ENCODE measurements at places on chromosomes 11 and 22.

GRCh38 chr11:126293726-126294125 lies 10.1 kb upstream of the DCPS start:
- no peak for DNase-seq

DNA sequence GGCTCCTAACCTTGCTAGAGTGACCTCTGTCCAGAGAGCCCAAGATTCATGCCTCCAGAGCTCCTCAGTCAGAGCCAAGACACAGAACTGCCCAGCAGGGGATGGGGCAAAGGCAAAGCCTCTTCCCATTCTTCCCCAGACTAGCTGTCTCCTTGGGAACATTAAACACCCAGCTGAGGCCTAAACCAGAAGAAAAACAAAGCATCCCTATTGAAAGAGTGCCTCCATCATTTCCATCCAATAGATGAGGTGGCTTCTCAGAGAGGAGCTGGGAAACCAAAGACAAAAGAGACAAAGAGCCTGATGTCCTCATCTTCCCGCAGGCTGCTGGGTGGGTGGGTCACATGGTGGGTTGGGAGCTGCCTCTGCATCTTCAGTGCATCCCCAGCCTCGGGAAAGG lies 37.4 kb downstream of the COMMD9 start:
- no peak for DNase-seq

GRCh38 chr11:61833471-61833870 lies 5.4 kb downstream of the FADS2 start:
- DNase-seq = peak; percentile 46

DNA sequence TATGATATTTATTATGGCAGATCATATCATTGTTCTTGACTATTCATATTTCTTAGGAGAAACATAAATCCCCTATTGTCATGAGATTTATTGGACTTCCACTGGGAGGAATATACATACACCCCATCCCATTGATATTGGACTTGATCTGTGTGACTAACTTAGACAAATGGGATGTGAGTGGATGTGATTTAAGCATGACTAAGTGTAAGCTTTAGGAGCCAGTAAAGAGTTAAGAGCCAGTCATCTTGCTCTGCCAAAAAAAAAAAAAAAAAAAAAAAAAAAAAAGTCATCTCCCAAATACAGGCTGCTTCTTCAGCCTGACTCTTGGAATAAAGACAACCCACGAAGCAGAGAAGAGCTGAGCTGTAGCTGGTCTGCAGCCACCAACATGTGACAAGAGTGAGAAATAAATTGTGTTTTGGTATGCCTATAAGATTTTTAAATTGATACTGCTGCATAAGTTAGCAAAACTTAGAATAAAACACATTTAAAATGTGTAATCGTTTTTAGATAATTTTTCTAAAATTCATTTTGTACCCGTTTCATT lies 595.0 kb upstream of the LRRC4C start:
- no peak for DNase-seq

- no peak for DNase-seq
Observed at GRCh38 chr11:443542-444199, 1.9 kb upstream of the ANO9 start.

DNA sequence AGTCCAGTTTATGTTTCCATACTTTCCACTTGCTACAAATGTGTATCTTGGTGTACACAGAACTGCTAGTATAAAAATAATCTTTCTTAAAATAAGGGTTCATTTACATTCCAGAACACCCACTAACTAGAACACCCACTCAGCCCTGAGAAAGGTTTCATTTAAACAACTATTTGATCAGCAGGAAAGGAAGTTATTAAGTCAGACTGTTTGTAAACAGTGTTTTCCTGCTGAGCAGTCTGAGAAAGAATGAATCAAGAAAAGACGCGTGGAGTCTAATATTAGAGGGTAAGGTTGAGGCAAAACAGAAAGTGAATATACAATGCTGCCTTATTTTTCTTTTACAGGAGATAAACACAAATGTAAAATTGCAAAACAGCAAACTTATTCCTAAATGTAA lies 32.7 kb downstream of the NARS2 start:
- DNase-seq = no peak

- no peak for DNase-seq
Observed at GRCh38 chr22:24928322-24928721, 18.2 kb downstream of the LHFPL7 start.

DNA sequence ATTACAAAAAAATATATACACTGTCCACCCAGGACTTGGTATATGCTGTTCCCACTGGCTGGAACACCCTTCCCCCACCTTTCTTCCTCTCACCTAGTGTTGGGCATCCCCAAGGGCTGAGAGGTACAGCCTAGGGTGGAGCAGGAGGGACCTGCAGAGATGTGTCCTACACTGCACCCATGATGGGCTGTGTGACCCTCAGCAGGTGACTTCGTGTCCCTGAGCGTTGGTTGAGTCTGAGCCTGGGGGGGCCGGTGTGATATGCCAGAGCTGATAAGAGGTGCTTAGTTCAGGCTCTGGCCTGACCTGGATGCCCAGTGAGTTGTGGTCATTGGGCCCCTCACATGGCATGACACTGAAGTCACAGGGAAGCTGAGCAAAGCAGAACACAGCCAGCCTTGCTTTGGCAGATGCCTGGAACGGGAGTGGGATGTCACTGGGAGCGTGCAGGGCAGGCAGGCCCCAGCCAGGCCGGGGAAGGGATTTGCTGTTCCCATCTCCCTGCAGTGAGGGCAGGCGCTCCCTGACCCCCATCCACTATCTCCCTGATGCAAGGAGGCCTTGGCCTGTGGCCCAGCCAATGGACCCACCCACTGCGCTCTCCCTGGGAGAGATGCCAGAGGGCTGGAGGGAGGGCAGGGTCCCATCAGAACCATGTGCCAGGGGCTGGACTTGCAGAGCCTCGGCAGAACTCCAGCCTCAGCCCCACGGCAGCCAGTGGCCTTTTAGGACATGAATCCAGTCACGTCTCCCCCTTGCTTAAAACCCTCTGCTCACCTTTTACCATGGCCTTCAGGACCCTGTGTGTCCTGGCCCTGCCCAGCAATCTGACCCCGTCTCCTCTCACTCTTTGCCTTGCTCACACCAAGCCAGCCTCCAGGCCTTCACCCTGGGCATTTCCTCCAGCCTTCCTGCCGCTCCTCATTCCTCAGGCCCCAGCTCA lies 138.9 kb downstream of the MN1 start:
- DNase-seq = no peak

DNA sequence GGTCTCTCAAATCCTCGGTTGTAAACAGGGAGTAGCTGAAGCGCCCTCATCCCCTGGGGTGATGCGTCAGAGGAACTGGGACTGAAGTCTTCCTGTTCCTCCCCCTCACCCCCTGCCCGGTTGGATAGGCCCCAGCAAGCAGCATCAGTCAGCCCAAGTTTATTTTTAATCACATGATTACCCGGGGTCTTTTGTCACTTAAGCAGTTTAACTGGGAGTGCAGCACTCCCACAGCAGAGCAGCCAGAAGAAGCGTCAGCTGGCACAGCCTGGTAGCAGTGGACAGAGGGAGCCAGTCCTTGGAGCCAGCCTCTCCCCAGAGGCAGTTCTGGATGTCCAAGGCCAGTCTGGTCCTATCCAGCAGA lies 342.1 kb downstream of the CTTN start:
- no peak for DNase-seq

DNA sequence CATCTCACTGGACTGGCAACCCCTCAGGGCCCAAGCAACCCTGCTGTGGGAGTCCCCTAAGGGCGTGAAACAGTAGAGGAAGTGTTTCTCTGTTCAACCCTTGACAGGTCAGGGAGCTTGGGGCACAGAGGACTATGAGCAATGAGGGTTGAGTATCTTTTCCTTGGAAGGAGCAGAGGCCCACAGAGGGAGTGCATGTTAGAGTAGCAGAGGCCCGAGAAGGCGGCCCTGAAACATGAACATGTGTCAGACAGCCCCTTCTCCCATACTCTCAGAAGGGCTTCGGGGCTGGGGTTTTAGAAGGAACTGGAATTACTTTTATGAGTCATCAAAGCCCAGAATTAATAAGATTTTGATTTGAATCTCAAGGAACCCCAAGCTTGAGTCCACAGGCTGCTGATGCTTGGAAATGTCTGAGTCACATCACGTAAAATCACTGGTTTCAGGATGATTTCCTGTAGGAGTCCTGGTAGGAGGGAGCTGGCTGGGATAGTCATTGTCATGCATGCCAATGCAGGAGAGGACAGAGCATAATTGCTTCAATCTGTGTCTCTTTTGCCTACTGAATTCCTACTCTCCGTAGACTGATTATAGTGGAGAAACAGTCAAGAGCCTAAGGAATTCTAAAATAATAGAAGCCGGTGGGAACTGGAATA lies 22.6 kb downstream of the C11orf71 start:
- DNase-seq = no peak

- no peak for DNase-seq
Observed at GRCh38 chr11:110711448-110711775, 825 bp downstream of the ARHGAP20 start.

- no peak for DNase-seq
Observed at GRCh38 chr11:119525180-119525866, 102.4 kb upstream of the THY1 start.

DNA sequence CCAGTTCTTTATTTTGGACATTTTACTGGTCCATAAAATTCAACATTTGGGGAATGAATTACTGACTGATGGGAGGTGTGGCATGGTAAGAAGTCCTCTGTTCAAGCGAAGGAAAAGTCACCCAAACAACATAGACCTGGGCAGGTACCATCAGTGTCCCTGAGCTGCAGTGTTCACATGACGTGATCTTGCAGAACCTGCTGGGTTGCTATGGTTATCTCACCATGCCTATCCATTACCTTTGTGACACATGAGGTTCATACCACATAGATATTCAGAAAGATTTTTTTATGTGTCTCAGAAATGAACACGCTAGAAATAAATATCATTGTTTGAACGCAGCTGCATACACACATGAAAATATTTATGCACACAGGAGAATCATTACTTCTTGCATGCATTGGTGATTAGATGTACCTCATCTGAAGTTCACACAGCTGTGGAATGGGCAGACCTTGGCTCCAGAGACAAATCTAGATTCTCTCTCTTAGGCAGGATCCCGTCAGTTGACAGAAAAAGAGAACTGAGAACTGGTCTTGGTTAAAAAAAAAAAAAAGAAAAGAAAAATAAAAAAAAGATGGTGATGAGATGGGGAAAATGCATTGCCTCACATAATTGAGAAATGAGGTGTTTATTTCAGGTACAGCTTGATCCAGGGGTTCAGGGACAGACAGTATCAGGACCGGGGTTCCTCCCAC lies 21.4 kb upstream of the RCN1 start:
- no peak for DNase-seq

DNA sequence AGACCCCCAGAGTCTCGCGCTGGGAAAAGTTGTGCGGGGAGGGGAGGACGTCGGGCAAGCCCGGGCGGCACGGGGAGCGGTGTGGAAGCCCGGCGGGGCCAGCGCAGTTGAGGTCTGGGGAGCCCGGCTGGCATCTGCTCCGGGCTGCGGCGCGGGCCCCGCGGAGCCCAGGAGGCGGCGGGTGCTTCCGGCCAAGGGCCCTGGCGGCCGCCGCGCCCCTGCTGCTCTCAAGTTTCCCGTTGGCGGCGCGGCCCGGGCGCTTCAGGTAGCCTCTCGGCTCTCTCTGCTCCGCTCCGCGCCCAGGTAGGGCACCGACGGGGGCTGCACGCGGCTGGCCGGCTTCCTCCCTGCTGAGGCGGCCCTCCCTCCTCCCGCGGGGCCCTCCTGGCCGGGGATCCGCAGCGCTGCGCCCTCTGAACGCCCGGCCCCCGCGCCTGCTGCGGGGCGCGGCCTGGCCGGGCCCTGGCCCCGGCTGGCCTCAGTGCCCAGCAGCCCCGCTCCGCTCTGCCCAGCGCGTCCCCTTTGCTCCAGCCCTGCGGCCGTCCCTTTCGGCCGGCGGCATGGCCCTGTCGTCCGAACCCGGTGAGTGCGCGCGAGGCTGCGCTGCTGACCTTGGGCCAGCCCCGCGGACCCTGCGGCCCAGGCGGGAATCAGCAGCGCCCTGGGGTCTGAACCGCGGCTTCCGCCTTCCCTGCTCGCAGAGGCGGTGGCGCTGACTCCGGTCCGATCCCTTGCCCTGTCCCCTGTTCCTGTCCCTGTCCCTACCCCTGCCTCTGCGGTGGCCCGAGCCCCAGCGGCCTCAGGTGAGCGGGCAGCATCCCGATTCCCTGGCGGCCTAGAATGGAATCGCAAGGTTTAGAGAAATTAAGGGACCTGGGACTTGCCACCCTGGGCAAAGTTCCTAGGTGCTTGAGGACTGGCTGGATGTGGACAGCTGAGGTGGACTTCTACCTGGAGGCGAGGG lies 4.3 kb upstream of the AMPD3 start:
- peak; percentile 54 for DNase-seq

GRCh38 chr22:36977401-36977861 lies 41.8 kb downstream of the TST start:
- no peak for DNase-seq

GRCh38 chr11:47715082-47715669 lies at the start of gene AGBL2:
Gene AGBL2, minus strand, starts transcription at chr11:47715369. Its CDS starts 719 bp downstream, at chr11:47714650.
- peak; percentile 61 for DNase-seq

DNA sequence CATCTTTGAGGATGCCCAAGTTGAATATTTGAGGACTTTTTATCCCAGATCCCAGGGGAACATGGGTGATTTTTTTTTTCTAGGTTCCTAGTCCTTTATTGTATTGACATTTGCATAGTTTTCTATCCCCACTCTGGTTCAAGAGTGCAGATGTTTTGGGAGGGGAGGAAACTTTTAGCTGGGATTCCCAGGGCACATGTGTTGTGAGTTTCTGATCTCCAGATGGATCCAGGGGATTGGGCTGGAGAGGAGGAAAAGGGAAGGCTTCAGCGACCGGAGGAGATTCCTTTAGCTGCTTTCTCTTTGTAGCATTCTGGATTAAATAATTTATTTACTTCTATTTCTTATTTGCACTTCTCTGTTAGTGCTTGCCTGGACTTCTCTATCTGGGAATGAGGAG lies 14.7 kb upstream of the SORL1-AS1 start:
- DNase-seq = no peak

GRCh38 chr22:27409299-27409698 lies 392.3 kb downstream of the MN1 start:
- DNase-seq = no peak

DNA sequence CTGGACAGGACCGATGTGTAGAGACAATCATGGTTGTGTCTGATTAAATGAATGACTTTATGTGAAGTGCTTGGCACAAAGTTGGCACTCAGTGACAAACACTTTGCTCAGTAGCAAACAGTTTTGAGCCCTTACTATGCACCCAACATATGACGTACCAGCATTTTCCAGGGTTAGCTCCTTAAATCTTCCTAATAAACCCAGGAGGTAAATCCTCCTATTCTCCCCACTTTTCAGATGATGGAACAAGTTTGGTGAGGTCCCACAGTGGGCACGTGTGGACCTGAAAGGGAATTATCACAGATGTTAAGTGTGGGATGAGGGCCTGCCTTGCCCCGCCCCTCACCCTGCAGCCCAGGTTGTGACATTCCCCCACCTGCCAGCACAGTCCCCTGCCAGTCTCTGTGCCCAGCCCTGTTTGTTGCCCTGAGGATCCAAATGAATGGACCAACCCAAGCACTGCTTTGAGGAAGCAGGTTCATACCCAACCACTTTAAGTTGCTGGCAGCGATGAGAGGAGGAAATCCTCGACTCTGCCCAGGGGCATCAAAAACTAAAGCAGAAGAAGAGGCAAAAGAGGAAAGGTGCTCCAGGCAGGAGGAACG lies 6.6 kb upstream of the CARD10 start:
- no peak for DNase-seq

Measured in frontal cortex (tissue), 4 donors.